ENCODE measurements at places on chromosomes 4 and X.

- DNase-seq: peak; percentile 45
Measured at GRCh38 chr4:41363384-41363981, 106.8 kb downstream of the UCHL1 start.

- no peak for DNase-seq
Measured at GRCh38 chrX:119093991-119094735, 21.4 kb downstream of the CT47C1 start.

DNA sequence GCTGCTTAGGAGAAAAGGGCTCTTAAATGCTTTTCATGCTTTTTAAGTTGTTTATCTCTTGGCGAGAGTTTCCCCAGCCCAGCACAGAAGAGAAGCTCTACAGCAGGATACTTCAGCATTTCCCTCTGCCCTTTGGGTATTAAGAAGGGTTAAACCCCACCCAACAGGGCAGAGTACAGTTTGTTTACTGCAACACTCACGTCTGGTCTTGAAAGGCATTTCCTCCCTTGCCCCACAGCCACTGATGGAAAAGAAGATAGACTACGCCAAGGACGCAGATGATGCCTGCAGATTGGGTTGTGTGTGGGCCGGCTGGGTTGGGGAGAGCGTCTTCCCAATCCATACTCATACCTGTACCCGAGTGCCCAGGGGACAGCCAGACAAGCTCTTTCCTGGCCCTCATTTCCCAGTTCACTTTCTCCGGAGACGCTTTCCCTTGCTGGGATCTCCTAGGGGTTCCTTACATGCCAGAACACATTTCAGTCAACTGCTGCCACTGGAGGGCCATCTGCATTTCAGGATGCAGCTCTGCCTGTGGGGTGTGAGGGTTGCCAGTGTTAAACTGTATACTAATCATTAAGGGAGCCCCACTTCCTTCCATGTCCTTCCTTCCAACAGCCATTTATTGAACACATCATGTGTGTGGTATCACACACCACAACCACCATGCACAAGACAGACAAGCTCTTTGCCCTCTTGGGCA lies 96.5 kb upstream of the DHX15 start:
- peak; percentile 15 for DNase-seq

- DNase-seq: peak; percentile 68
Measured at GRCh38 chr4:25913056-25913850, 767 bp upstream of the SMIM20 start.

DNA sequence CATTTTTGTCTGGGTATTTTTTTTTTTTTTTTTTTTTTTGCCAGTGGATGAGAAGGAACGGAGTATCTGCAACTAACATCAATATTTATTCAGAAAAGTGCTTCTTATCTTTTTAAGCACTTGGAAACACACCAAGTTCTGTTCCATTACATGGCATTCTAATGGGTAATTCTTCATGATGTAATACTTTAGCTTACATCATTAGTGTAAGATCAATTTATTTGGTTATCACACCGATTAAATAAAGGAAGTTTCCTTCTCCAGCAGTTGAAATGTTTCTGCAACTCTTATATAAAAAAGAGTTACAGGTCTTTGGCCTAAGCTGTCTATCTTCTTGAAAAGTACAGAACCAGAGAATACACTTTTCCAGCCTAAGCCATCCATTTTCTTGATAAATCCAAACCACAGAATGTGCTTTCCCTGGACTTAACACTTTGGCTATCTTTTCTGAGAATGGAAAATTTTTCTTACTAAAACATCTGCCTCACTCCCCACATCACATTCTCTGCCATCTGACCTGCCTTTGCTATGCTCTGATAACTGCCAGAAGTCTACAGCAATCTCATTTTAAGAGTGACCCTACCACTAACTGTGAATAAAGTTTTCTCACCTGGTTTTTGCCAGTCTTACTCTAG lies 191.9 kb upstream of the MAB21L2 start:
- no peak for DNase-seq

GRCh38 chrX:9867226-9867625 lies 81.0 kb downstream of the SHROOM2 start:
- no peak for DNase-seq

DNA sequence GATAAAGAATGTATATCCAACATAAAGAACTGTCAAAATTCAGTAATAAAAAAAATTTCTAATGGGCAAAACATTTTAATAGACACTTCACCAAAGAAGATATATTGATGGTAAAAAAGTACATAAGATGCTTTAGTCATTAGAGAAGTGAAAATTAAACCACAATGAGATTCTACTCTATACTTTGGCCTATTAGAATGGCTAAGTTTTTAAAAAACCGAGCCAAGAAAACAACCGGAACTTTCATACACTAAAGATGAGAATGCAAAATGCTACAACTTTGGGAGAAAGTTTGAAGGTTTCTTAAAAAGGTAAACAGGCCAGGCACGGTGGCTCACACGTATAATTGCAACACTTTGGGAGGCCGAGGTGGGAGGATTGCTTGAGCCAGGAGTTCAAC lies 20.8 kb downstream of the CNOT6L start:
- no peak for DNase-seq

DNA sequence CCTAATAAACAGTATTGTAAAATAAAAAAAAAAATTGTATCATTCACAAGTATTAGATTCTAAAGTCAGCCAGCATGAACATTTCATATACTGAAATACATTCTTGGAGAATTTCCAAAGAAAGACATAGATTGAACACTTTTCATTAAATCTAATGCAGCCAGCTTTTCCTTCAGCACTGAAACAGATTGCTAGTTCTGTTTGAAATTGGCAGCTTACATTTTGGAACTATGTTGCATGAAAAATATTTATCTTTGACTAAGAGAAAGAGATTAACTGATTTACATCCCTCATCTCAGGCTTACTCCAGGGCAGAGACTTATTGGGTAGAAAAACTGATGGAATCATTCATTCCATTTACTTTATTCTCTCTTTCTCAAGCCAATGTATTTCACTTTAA lies 272.7 kb downstream of the PDHA2 start:
- DNase-seq: no peak

DNA sequence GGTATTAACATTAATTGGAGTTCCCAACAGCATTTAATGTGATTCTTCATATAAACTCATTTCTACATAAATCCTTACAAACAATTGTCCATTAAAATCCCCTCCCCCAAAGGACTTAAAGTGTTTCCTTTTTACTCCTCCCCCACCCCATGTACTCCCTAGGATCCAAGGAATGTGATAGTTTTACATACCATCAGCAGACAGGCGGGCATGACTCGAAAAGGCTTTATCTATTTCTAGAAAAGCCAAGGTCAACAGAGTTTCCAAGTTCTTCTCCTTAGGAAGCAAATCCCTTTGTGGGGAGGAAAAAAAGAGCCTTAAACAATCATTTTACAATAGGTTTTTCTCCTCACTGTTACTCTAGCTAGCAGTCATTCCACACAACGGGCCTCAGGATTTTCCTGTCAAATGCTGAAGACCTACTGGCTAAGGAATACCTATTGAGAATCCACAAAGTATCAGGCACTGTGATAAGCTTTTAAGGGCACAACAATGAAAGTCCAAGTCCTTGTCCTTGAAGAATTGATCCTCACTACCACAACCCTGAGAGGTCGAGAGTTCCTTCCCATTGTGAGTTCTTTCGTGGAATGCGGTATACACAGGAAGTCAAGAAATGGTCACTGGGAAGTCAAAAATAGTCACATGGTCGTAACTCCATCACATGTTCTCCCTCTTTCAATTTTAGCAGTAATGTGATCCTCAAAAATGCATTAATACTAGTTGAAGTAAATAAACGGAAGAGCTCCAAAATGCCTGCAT lies 7.2 kb downstream of the PPM1K start:
- no peak for DNase-seq

- no peak for DNase-seq
Measured at GRCh38 chrX:49656533-49656932, 39.3 kb downstream of the PAGE1 start.

- DNase-seq: no peak
Measured at GRCh38 chrX:104351173-104351769, 96.5 kb upstream of the ESX1 start.

DNA sequence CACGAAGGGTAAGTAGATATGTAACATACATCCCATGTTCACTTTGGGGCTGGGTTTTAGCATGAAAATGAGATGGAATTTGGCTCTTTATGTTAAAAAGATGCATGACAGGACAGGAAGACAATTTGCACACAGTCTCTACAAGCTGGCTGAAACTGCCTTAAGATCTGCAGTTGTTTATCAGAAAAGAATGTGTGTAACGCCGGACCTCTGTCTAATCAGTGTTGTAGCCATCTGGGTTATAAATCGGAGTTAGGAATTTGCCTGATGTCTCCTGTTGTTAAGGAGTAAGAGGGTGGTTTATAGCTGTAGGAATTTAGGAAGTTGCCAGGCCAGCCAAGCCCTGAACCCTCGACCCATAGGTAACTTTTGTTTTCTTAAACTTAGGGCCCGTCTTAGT lies 562.9 kb upstream of the FAT1 start:
- peak; percentile 9 for DNase-seq

GRCh38 chr4:128782875-128783614 lies 26.5 kb upstream of the JADE1 start:
- DNase-seq: peak; percentile 5

DNA sequence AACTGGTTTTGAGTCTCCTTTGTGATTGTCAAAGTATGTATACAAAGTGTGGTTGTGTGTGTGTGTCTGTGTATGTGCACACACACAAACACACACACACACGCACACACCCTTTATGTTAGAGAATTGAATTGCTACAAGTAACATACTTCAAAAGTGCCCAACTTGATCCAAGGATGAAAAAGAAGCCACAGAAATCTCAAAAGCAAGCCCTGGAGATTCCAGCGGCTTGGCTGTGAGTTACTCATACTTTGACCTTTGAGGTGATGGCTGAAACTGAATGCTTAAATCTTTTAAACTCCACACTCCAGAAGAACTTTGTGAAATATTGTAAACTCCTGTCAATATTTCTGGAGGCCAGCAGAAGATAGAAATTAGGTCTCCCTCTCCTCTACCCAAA lies 168.4 kb upstream of the NRK start:
- no peak for DNase-seq

DNA sequence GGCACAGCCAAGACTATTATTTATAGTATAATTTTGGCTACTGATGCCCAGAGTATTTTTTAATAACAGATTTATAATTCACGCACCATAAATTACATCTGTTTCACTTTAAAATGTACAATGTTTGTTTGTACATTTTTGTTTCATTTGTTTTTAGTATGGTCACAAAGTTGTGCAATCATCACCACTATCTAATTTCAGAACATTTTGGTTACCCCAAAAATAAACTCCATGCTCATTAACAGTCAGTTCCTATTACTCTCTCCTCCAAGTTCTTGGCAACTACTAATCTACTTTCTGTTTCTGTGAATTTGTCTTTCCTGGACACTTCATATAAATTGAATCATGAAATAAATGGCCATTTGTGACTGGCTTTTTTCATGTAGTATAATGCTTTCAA lies 176.7 kb downstream of the SH3BGRL start:
- DNase-seq: no peak

- DNase-seq: no peak
Measured at GRCh38 chr4:108965472-108966076, 202.7 kb upstream of the ETNPPL start.

- no peak for DNase-seq
Measured at GRCh38 chr4:103998756-103999155, 279.0 kb upstream of the TACR3 start.

DNA sequence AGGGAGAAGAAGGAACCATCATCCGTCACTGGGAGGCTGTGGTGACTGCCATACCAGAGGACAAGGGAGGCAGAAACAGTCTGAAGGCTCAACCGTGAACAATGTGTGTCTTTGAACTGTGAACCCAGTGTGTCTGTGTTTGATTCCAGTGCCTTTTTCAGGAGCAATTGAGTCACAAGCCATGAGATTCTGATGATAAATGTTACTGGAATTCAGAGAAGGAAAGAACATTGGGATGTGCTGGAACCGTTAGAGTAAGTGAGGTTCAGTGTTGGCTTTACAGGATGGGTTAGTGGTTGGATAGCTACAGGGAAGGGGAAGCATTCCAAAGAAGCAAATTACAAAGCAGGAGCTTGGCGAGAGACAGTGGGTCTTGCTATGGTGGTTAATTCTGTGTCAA lies 464.4 kb downstream of the TRIML1 start:
- DNase-seq: no peak

GRCh38 chr4:155972098-155972497 lies 18.4 kb upstream of the CTSO start:
- DNase-seq: peak; percentile 27

GRCh38 chr4:78737035-78737434 lies 39.1 kb upstream of the BMP2K start:
- DNase-seq: no peak

GRCh38 chr4:139015948-139016471 lies 429 bp downstream of the NOCT start:
- no peak for DNase-seq

DNA sequence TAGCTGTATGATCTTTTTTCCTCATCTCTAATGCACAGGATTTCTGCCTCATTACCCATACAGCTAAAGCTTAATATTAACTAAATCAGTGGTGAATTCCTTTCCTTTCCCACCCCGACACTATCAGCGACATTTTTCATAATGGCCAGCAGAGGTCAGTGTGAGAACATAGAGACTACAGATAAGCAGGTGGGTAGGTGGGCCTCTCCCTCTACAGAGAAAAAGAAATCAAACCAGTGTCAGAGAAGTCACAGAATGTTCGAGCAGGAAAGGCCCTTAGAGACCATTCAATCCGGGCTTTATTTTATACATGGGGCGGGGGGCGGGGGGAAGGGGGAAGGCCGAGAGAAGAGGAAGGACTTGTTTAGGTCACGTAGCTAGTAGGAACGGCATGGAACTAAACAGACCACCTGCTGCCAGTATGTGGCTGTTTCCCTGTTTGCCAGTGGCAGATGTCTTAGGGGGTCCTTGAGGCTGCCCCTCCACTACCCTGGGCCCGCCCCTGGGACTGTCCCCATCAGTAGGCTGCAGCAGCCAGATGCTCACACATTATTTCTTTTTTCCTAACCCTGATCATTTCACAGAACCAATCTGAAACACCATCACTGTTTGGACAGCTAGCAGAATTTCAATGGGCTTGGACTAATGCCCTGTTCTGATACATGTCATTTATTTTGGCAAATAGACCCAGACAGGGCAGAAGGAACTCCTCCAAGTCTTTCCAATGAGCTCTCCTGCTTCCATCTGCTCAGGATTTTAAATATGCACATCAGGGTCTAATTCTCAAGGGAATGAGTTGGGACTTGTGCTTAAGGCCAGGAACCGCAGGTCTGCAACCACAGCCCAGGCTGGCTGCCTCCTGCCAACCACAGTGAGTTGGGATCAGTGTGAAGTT lies 133.4 kb downstream of the ATG4A start:
- peak; percentile 47 for DNase-seq

DNA sequence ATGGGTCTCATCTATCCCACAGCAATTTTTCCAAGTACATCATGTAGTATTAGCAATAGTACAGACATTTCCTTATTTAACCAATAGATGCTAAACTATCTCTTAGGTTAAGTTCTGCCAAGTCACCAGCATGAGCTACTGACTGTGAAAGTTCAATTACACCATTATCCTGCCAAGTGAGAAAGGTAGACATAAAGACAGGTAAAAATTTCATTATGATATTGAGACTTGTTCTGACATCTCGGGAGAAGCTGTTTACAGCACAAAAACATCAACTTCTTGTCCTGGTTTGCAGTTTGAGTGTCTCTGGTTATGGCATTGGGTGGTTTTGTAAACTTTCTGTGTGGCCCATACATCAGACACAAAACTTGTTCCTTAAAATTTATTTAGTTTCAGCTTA lies 622.4 kb upstream of the PCDH10 start:
- DNase-seq: no peak

- DNase-seq: peak; percentile 49
Measured at GRCh38 chr4:140637836-140638235, 69.1 kb upstream of the UCP1 start.

GRCh38 chrX:71000139-71000538 lies 68.0 kb downstream of the SNX12 start:
- DNase-seq: no peak

Measured in ELF-1 (cell line).